ENCODE measurements at places on chromosomes 2 and 18.

DNA sequence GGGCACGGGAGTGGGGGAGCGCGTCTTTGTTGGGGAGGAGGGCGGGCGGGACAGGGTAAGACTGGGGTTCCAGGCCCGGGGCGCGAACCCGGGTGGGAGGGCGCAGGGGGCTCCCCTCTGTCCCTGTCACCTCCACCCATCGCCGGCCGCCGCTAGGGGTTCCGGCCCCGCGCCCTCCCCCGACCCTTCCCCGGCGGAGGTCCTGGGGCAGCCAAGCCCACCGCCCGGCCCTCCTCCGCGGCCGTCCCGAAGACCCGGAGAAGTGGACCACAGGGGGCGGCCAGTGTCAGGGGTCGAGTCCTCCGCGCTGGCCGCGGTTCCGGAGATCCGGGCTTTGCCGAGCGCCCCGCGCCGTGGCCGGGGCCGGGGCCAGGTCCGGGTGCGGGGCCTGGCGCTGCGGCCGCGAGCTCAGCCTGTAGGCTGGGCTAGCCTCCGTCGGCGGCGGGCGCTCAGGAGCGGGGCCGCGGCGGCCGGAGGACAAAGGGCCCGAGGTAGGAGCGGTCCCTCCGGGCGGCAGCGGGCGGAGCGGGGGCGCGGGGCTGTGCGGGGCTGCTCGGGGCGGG, 16.6 kb upstream of the E2F6 start:
- DNase-seq = no peak

DNA sequence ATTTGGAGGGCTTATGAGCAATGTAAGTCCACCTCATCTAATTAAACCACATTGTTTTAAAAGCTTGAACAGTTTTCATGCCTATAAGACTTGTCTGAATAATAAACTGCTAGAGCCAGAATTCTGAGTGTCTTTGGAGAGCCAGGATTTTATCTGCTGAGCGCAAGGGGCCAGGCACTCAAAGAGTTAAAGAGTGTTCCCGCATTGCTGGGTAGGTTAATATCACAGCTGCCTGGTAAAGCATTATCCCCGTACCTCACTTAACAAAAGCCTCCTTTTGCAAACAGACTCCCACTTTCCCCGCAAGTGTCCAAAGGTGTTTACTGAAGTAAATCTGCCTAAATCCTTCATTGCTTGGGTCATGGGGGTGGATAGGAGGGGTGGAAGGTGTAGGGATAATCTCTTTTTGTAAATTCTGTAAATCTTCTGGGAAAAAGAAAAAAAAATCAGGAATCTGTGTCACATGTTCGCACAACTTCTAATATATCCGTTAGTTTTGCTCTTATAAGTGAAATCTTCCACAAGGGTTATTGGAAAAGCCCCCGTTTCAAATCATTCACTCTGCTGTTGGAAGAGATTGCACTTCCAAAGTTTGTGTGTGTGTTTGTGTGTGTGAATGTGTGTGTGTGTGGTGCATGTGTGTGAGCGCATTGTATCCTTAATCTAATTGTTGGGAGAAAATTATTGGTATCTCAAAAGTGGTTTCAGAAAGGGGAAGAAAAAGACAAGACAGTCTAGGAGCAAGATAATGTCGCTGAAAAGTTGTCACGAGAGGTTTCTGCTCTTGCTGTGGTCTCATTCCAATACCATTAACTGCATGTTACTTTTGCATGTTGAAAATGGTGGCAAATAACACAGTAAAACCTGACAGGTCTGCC, 10.7 kb downstream of the ZEB2 start:
- no peak for DNase-seq

DNA sequence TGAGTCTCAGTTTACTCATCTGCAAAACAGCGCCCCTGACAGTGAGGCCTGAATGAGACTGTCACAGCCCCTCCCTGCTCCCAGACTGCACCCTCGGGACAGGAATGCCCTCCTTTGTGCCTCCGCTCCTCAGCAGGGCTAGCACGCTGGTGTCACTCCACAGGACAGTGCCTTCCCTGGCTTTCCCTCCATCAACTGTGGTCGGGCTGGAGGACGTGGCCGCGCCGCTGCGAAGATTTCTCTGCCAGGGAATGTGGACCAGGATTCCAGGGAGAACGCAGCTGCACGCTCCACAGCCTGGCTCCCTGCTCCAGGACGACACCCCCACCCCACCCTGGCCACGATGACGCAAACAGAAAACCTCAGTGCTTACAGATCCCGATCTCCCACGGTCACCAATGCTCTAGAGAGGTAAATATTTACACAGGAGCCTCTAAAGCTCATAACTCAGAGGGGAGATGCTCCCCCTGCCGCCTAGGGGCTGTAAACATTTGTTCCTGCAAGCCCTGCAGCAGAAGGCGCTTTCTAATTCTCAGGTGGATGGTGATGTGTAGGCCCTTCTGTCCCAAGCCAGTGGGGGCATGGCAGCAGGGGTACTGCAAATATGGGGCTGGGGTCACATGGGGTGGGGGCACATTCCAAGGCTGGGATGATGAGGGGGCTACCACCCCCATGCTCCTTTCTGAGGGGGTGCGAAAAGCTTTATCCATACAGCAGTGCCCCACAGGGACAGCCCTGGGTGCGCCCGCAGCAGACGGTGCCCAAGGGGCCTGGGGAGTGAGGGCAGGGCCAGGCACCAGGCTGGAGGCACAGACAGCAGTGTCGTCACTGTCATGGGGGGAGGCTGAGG, 12.4 kb downstream of the HS6ST1 start:
- no peak for DNase-seq

GRCh38 chr2:58557176-58557575, 316.1 kb upstream of the FANCL start:
- no peak for DNase-seq

- DNase-seq = no peak
Observed at GRCh38 chr2:168666339-168666738, 136.1 kb upstream of the NOSTRIN start.

GRCh38 chr2:26336719-26337118, 9.2 kb upstream of the SELENOI start:
- no peak for DNase-seq

GRCh38 chr2:223852281-223852795, 15.0 kb upstream of the AP1S3 start:
- DNase-seq = no peak

DNA sequence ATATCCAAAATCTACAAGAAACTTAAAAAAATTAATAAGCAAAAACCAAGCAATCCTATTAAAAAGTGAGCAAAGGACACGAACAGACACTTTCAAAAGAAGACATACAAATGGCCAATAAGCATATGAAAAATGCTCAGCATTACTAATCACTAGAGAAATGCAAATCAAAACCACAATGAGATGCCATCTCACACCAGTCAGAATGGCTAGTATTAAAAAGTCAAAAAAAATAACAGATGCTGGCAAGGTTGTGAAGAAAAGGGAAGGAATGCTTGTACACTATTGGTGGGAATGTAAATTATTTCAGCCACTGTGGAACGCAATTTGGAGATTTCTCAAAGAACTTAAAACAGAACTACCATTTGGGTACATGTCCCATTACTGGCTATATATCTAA, 128.8 kb upstream of the SESTD1 start:
- DNase-seq = no peak

- no peak for DNase-seq
Observed at GRCh38 chr2:105082107-105082506, 44.2 kb downstream of the MRPS9 start.

GRCh38 chr18:56217406-56217805, 421.0 kb downstream of the TXNL1 start:
- no peak for DNase-seq

- DNase-seq = no peak
Observed at GRCh38 chr2:138125306-138126288, 161.3 kb downstream of the HNMT start.

- no peak for DNase-seq
Observed at GRCh38 chr2:47295981-47296635, 106.8 kb upstream of the MSH2 start.

- no peak for DNase-seq
Observed at GRCh38 chr2:26666671-26667070, 25.5 kb upstream of the CIB4 start.

- DNase-seq = no peak
Observed at GRCh38 chr2:177178797-177179196, 33.8 kb upstream of the HNRNPA3 start.

GRCh38 chr2:101873543-101873942, 118.2 kb upstream of the IL1R2 start:
- no peak for DNase-seq

DNA sequence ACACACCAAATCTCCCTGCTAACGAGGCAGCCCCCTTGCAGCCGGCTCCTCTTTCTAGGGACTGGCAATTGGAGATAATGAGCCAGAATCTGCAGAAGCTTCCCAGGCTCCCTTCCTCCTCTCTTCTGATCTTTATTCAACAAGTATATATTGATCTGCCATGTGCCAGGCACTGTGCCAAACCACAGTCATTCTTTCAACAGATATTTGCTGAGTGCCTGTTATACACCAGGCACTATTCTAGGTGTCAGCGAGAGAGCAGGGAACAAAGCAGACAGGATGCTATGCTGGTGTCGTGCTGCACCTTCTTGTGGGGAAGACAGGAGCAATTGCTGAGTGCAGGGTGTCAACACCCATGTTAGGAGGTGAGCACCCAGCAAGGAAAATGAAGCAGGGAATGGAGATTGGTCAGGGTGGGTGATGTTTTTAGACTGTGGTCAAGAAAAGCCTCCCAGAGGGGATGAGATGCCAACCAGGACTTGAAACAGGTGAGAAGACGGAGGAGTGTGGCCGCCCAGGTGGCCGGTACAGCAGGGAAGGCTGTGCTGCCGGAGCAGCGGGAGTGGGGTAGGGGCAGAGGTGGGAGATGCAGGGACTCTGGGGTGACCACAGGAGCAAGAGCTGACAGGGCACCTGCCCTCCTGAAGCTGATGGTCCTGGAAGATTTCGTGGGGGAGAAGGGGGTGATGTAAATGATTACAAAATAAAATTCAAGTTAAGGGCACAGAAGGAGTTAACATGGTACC, 307.6 kb upstream of the RAB12 start:
- no peak for DNase-seq

DNA sequence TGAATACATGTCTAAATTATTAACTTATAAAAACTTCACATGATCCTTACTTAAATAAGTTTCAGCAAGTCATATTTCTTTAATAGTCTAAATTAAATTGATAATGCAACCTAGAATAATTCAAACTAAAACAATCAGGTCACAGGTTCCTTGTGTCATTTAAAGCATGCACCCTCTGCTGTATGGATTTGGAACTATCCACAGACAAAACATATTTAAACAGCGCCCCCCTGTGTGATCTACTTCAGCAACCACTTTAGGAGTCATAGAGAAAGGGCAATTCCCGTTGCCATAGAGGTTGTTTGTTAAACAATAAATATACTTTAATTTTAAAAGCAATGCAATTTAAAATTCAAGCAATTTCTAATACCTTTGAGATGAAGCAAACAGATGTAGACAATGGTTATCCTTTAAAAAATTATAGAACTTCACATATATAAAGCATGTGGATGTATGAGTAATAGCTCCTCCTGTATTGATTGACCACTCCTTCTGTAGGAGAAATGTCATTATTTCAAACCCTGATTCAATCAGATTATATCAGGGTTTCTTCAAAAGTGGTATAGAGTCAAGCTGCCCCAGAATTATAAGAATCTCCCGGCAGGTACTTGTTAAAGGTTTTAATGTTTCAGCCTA, 21.2 kb downstream of the GRB14 start:
- DNase-seq = no peak

DNA sequence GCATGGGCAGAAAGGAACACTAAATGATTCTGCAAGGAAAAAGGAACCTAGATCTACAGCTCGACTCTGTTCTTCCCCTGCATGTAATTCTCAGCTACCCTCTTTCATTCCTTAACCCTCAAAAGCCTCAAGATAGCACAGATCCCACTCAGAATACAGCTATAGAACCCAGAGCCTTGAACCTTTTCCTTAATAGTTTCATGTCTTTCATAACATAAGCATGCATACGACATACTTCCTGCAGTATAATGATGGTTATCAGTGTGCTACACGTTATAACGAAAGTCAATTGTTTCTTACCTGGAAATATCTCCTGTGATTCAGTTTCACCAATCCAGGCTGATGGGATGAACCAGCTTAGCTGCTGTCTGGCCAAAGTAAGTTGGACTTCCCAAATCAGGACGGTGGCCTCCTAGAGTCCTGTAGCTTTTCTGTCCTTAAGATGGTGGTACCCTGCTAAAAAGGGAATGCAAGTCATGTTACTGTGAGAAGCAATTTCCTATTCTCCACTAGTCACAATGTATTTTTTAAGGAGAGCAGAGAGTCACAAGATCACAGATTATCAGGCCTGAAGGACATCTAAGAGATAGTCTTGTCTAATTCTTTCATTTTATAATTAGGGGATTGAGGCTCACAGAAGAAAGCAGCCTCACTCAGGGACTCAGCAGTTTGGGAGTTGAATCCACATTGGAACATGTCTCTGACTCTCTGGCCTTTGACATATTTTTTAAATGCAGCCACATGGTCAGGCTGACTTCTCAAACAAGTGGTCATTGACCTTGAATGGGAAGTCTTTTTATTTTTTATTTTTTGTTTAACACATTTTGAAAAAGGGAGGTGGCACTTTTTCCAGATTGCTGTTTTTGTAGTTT, 41.8 kb downstream of the CYRIA start:
- no peak for DNase-seq

DNA sequence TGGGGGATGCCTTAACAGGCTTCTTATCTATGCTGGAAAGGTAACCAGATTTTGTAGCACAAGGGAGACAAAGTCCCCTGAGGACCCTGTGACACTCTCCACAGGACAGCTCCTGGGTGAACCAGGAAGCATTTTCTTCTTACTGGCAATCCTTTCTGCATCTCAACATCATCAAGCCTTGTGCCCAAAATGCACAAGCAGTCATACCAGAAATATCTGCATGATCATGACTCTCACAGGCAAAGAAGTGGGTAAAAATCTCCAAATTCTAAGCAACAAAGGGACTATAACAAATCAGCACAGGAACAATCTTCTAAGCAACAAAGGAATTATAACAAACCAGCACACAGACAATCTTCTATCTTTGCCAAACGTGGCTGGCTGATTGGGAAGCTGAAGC, 99.1 kb upstream of the CD226 start:
- DNase-seq = no peak

DNA sequence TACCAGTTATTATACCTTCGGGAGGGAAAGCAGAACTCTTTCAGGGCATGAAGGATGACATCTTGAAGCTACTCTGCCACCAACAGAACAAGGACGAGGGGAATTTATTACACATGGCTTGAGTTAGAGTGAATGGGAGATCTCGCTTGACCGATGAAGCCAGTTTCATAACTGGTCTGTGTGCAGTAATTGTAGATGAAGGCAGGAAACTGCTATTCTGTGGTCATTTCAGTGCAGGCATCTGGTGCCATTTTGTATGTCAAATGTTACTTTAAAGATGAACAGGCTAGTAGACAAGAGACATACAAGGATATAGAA, 20.5 kb downstream of the GREB1 start:
- DNase-seq = no peak

GRCh38 chr2:238162846-238163441, 4.2 kb downstream of the ERFE start:
- no peak for DNase-seq

- DNase-seq = no peak
Observed at GRCh38 chr2:66324909-66325528, 109.9 kb upstream of the MEIS1 start.

DNA sequence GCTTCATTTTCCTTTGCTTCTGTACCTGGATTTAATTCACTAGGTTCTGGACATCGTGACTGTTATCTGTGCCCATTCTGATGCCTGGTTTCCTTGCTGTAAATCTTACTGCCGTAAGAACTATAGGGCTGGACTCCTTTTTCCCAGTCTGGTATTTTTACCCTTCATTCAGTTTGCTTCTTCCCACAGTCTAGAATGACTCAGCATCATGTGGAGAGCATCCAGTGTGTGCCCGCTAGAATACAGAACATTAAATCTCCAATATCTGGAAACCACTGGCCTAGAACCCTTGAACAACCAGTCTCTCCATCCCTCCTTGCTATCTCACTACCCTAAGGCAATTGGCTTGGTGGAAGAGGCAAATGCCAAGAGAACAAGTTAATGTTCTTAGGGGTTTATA, 1075.4 kb upstream of the ZEB2 start:
- DNase-seq = no peak

Measured in esophagus squamous epithelium (tissue), 5 donors.